ENCODE measurements at places on chromosomes 11 and 22. TPM values are rescaled to one million over a fixed set of nuclear protein-coding genes. Genes with fewer than 3 reads are reported as not detected.

SHISAL1 gene
- total RNA-seq: not detected

KCNQ1 gene
- total RNA-seq: 16.9 TPM

IFITM10 gene
- 1.2 TPM for total RNA-seq

SYT7 gene
- not detected for total RNA-seq

TESMIN gene
- 2.5 TPM for total RNA-seq

B4GAT1 gene
- 7.7 TPM for total RNA-seq

MORC2 gene
- 46.5 TPM for total RNA-seq

POU2AF3 gene
- not detected for total RNA-seq

SAA4 gene
- not detected for total RNA-seq

OR10A2 gene
- not detected for total RNA-seq

OR52N4 gene
- 1.1 TPM for total RNA-seq

APOA4 gene
- total RNA-seq: not detected

CFAP300 gene
- not detected for total RNA-seq
